ENCODE measurements at places on chromosomes 7 and 10. TPM values are rescaled to one million over a fixed set of nuclear protein-coding genes. Genes with fewer than 3 reads are reported as not detected.

Gene CNPY4
- total RNA-seq: 11.3 TPM

Gene SLC39A12
- total RNA-seq: not detected

Gene GPRIN2
- 2.1 TPM for total RNA-seq

Gene PITX3
- total RNA-seq: not detected

Gene TCTN3
- 44.3 TPM for total RNA-seq

Gene SLC26A5
- not detected for total RNA-seq

Gene HOXA1
- 12.6 TPM for total RNA-seq

Gene UCN3
- not detected for total RNA-seq

Gene FGFR2
- total RNA-seq: 19.2 TPM

Gene CALHM1
- total RNA-seq: 0.29 TPM

Gene GRID2IP
- total RNA-seq: not detected

Gene SLC18A3
- 13.6 TPM for total RNA-seq

Gene PPP1R9A
- total RNA-seq: 13.3 TPM

Gene NANOS1
- total RNA-seq: 1.1 TPM

Gene UTF1
- total RNA-seq: not detected

Gene TMEM254
- 16.5 TPM for total RNA-seq

Gene NEUROG3
- total RNA-seq: 0.49 TPM

Gene SPAM1
- not detected for total RNA-seq

Gene PNLIPRP2
- not detected for total RNA-seq

Gene FRAT1
- 2.3 TPM for total RNA-seq

Gene ADAP1
- 1.3 TPM for total RNA-seq

Gene GTPBP4
- 35.8 TPM for total RNA-seq

Gene RAMP3
- 0.71 TPM for total RNA-seq

Gene PSD
- total RNA-seq: 7.4 TPM

Gene SUPV3L1
- total RNA-seq: 72.5 TPM

Gene TEX36
- not detected for total RNA-seq

Gene TBXAS1
- 0.45 TPM for total RNA-seq

Gene TMEM184A
- total RNA-seq: 0.32 TPM

Gene HECW1
- total RNA-seq: 0.24 TPM

Gene CHCHD1
- 44.8 TPM for total RNA-seq

Gene ZCCHC24
- 32.2 TPM for total RNA-seq

Gene PVRIG
- total RNA-seq: 0.98 TPM

Gene ATP6V0A4
- 0.13 TPM for total RNA-seq

Gene PRTFDC1
- total RNA-seq: 18.9 TPM

Gene URGCP
- 33.7 TPM for total RNA-seq

Gene SHTN1
- total RNA-seq: 30.0 TPM

Gene SLC16A9
- 8.0 TPM for total RNA-seq

Gene IL2RA
- 0.15 TPM for total RNA-seq

Gene GIMAP8
- 0.31 TPM for total RNA-seq

Gene RELN
- 35.2 TPM for total RNA-seq

Gene IFIT3
- total RNA-seq: 0.65 TPM

Gene HPS6
- total RNA-seq: 13.6 TPM

Gene ITPRID1
- 2.9 TPM for total RNA-seq

Gene CALML5
- total RNA-seq: not detected

Gene LRRN3
- total RNA-seq: 8.0 TPM

Gene CRPPA
- 1.3 TPM for total RNA-seq

Gene SPDYE16
- 0.62 TPM for total RNA-seq

Gene CALML3
- not detected for total RNA-seq

Gene TSPAN15
- 8.0 TPM for total RNA-seq

Gene PRSS37
- total RNA-seq: 2.3 TPM

Gene FIGNL1
- 20.0 TPM for total RNA-seq

Gene GIMAP7
- total RNA-seq: not detected

Gene AMZ1
- total RNA-seq: 1.1 TPM

Gene NYAP1
- total RNA-seq: 19.7 TPM

Measured in motor neuron (in vitro differentiated cells).